CD4-positive, alpha-beta memory T cell (primary cell): ENCODE measurements at places on chromosomes 11 and 22.

- DNase-seq, result no peak
Measured at GRCh38 chr22:26466196-26466595, 17.4 kb downstream of the HPS4 start.

GRCh38 chr22:49210606-49211005, 617.1 kb downstream of the BRD1 start:
- DNase-seq, result no peak

GRCh38 chr22:46369716-46370583, 34.4 kb downstream of the TRMU start:
- DNase-seq, result no peak

DNA sequence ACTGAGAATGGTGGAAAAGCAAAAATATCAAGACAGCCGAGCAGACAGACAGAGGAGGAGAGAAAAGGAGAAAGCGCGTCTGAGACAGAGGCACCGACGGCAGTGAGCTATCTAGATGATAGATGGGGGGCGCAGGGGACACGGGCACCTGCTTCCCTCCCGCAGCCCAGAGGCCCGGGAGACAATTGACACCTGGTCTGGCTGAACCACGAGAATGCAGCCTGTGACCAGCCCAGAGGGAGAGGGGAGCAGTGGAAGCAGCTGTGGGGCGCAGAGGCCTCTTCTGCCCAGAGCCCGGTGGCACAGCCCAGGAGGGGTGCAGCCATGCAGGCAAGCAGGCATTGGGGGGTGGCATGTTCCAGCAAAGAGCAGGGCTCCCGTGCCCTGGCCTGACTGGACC, 48.2 kb downstream of the ELFN2 start:
- DNase-seq, result no peak

- DNase-seq, result no peak
Measured at GRCh38 chr11:45654231-45655011, 11.0 kb downstream of the CHST1 start.

DNA sequence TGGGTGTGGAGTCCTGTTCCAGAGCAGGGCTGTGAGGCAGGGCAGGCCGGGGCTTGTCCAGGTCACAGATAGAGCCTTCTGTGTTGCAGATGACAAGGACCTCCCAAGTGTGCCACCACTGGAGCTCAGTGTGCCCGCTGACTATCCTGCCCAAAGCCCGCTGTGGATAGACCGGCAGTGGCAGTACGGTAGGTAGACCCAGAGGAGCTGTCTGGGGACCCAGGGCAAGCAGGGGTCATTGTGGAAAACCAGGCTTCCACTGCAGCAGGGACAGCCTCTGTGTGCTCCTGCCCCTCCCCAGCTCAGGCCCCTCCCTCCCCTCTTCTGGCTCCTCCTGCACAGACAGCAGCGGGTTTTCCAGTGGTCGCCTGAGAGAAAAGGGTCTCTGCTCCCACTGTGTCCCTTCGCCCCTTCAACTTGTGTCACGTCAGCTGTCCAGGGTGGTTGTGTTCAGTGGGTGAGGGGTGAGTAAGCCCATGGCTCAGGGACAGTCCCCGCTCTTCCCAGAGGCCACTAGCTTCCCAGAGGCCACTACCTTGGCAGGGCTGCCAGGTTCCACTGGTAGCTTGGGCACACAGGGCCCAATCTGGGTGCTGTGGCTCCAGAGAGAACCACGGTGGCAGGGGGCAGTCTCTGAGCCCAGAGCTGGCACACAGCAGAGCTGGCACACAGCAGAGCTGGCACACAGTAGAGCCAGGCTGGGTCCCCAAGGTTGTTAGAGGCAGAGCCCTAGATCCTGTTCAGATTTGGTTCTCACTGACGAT, 78.4 kb downstream of the MED15 start:
- DNase-seq, result no peak

DNA sequence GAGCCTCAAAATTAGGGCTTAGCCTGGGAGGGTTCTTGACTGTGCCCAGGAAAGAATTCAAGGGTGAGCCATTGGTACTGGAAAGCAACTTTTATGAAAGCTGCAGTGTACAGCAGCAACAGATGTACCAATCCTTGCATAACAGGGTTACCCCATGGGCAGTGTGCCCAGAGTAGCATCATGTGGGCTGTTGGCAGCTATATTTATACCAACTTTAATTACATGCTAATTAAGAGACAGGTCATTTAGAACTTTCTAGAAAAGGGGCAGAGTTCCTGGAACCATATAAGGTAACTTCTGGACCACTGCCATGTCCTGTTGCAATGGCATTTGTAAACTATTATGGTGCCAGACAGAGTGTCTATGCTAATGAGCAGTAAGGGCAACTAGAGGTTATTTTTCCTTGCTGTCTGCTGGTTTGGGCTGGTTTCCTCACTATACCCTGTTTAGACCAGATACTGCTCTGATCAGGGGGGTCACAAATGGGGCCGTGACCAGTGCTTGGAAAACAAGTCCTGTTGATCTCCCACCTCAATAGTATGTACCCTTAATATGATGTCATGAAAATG, 1120.5 kb upstream of the RAG2 start:
- no peak for DNase-seq

GRCh38 chr11:3103076-3103475, 45.9 kb upstream of the CARS1 start:
- no peak for DNase-seq
